ENCODE measurements at places on chromosomes 4 and X.

GRCh38 chrX:50333308-50333707, 128.7 kb downstream of the CCNB3 start:
- no peak for DNase-seq

DNA sequence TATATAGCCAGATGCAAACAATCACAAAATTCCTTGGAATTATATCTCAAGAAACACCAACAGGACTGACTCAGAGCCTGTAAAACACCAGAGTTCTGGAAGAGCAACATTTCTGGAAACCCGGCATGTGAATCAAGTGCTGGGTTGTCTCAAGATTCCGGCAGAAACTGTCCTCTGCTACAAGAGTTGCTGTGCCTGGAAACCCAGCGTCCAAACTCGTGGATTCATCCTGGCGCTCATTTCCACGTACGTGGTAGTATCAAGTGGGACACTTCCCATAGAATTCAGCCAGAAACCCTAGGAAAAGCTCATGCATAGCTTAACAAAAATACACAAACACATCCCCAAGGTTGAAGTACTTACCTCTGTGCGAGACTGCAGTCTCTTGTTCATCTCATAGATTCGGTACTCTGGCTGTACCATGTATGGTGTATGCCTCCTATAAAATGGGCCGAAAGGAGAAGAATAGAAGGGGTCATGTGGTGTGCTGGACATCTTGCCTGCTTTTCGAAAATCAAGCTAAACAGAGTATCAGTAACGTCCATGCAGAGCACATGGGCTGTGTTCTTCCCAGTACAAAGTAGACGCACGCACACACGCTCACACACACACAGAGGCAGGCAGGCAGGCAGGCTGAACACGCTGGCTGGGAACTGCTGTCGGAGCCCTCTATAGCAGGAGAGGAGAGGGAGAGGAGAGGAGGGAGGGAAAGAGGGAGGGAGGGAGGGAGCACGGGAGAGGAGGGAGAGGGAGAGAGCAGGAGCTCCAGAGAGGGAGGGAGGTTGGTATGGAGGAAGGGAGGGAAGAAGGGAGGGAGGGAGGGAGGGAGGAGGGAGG, at the start of gene LDB2:
Gene LDB2, minus strand, starts transcription at position 655 of the 837 bp plus-strand sequence.
- DNase-seq = no peak

DNA sequence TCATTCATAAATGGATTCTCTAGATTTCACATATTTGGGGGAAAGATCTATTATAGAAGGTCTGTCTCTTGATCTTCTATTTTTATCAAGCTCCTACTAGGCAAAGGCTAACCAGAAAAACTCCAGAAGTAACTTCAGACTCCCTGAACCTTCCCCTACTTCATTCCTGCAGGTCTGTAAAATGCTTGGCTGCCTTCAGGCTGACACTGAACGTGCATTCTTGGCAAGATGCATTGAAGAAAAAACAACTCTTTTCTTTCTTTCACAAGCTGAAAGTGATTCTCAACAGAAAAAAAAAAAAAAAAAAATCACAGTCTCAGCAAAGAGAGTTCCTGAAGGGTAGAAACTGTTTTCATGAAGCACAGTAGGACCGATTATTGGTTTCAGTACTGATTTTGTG, 12.7 kb downstream of the OPHN1 start:
- DNase-seq = no peak

DNA sequence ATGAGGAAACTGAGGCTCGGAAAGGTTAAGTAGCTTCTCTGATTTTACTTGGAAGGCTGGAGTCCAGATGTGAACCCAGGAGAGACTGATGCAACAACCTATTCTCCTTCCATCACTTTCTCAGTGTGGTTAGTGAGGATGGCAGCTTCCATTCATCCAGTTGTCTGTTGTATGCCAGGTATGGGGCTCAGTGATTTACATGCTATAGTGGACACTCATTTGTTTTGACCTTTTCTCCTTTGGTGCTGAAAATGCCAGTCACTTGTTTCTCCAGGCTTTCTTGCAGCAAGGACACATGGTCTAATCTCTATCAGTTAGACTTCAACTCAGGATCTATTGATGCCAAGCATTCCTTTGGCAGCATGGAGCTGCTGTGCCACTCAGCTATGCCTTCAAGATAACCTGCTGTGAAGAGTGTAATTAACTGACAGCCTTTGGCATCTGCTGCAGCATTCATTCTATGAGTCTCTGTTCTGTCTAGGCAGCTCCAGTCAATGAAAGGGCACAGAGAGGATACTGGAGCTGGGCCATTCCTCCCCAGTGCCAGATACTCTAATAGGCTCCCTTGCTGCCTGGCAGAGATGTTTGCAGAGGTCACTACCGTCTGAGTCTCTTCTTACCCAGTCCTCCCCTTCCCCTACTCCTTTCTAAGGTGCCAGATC, 11.0 kb upstream of the CWH43 start:
- no peak for DNase-seq

DNA sequence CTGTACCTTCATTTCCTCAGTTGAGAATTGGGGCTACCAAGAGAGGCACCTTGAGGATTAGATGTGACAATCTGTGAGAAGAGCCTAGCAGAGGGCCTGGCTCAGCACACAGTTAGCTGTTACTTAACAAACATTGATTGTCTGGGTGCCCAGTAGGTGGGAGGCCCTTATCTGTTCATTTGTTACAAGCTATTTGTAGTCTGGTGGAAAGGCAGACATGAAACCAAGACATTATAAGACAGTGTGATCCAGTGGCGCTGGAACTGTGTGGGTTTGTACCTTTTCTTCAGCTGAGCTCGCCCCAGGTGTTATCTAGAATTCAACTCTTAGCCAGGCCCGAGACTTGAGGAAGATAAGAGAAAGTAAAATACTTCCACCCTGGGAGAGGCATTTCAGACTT, 16.9 kb downstream of the AKAP4 start:
- DNase-seq = no peak

DNA sequence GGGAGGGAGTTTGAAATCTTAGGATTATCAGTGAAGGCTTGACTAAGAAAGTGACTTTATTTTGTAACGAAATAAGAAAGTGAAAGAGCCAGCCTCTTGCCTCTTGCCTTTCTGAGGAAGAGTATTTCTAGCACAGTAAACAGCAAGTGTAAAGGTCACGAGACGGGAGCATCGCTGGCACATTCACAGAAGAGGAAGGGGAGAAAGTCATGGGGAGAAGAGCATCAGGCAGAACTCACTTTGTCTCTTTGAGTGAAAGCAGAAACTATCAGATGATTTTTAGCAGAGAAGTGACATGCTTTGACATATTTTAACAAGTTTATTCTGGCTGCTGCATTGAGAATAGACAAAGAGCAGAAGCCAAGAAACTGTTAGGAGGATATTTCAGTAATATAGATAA, 313.8 kb downstream of the CAMK2D start:
- DNase-seq = no peak

GRCh38 chr4:145909281-145909715, 29.3 kb downstream of the ZNF827 start:
- no peak for DNase-seq

GRCh38 chrX:68881911-68882310, 53.1 kb downstream of the EFNB1 start:
- DNase-seq = no peak

DNA sequence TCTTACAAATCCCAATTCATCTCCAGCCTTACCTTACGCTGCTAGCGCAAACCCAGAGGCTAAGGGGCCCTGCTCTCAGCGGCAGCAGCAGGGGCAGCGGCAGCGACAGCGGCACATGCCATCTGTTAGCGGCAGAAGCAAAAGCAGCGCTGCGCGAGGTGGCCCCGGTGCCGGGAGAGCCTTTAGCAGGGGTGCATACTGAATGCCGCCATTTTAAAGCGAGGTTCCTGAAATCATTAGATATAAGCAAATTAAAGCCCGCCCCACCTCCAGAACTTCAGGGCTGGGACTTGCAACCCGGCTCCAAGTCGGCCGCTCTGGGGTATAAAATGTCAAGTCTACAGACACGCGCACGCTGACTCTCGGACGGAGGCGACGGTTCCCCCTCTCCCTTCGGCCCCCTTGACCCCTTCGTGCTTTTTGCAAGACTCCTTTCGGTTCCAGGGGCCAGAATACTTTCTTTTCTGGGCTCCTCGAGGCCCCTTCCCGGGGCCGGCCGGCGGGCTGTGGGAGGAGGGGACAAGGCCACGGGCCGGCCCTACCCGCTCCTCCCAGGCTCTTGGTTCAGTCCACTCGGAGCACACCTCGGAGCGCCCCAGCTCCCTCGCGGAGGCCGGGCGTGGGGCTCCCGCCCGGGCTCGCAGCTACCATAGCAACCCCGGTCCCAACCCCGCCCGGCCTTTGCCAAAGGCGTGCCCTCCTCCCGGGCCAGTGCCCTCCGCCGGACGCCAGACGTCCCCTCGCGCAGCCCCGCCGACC, at the start of gene MBNL3:
Gene MBNL3, minus strand, starts transcription at position 220 of the 759 bp plus-strand sequence. CDS start 49,427 bp downstream, outside the sequence.
- peak; percentile 26 for DNase-seq

DNA sequence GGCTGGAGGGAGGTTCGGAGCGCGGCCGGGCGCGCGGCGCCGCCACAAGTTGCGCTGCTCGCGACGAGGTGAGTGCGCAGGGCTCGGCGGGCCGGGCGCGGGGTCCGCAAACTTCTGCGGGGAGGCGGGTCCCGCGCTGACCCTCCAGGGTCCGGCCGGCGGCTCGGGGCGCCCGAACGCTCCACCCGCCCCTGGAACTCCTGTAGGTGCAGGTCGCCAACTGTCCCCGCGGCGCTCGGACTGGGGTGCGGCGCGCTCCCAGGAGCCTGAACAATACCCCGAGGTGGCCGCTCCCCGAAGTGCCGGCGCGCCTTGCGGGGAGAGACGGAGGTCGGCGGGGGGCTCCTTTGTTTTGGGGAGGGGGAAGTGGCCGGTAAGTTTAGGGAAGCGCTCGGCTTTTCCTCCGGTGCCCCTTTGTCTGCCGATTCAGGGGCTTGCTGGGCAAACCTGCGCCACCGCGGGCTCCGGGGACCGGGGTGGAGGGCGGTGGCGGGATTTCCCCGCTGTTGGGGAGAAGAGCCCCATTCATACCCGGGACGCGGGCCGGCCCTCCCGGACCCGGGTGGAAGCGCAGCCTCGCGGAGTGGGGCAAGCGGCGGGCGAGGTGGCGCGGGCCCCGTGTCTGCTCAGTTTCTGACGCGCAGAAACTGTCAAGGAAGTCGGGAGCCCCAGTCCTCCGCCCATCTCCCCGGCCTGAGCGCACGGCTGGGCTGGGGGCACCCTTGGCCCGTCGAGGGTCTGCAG, 694 bp downstream of the TBL1X start:
- no peak for DNase-seq

DNA sequence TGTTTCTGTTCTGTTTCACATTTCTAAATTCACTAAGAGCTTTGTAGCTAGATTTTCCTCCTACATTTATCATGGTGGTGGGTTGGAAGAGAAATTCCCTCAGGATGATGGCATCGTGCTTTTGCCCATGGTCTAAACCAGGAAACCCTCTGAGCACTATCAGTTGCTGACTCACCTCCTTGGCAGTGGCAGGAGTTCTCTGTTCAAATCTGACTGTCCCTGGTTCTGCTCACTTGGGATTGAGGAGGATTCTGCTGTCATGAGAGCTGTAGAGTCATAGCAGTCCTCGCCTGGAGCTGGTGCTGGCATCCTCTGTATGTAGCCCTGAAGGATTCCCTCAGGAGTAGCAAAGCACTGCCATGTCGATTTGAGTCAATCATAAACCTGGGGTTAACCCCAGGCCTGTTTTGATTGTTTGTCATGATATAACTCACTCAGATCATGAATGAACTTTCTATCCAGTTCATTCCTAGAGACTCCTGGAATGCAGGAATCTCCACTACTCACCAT, 9.4 kb downstream of the TEX13A start:
- DNase-seq = no peak

GRCh38 chr4:35463251-35463952, 780.9 kb downstream of the ARAP2 start:
- no peak for DNase-seq

DNA sequence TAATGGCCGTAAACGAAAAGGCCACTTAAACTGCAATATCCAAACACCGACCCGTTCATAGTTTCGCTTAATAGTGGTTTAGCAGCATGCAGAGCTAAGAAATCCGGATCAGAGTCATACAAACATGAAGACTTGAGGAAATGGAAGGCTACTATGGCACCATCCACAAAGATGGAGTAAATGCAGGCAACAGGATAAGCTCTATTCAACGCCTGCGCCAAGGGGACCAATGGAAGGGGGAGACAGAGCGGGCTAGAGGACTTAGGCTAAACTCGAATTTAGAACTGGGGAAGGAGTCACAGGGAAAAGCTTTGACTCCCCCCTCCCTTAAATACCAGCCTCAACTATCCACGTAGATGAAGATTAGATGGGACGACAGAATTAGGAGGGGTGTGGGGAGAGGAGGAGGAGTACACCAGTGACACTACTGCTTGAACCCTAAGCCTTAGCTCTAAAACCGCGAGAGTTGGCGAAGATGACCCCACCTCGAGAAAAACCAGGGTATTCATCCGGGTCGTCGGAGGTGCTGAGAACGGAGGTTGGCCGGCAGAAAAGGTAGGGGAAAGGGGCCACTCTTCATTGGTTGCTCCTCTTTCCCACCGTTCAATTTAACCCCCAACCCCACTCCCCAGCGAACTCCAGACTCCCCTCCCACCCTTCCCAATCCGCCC, 3.5 kb downstream of the HUWE1 start:
- no peak for DNase-seq

DNA sequence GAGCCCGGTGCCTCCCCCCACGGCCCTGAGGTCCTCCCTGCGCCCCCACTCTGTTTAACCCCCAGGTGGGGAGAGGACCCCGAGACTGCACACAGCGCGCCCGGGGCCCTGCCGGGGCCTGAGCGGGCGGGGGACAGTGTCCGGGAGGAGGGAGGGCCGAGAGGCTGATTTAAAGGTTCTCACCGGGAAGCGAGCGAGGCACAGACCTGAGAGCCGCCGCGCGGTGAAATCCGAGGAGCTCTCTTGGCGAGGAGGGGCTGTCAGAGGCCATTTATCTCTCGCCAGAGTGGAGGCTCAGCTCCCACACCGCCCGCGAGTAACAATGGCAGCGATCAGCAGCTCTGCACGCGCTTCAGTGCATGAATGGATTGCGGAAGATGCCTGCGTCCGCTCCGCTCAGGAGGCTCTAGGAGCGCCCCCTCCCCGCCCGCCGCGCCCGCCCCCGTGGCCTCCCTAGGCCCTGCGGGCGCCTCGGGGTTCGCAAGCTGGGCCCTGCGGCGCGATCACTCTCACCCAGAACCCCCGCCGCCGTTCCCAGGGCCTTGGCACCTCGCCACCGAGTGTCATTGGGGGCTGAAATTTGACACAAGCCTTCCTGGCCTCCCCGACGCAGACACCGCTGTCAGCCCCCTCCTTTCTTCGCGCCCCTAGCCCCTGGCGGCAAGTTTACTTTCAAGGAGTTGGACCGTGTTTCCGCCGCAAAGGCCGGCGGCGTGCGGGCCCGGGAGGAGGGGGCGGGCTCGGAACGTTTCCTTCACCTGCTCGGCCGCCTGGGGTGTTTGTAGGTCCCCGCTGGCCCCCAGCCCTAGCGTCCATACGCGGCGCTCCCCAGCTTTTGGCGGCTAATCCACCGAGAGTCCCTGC, 48.7 kb upstream of the BCOR start:
- DNase-seq = no peak

GRCh38 chr4:1964443-1964842, 44.3 kb downstream of the NELFA start:
- no peak for DNase-seq

DNA sequence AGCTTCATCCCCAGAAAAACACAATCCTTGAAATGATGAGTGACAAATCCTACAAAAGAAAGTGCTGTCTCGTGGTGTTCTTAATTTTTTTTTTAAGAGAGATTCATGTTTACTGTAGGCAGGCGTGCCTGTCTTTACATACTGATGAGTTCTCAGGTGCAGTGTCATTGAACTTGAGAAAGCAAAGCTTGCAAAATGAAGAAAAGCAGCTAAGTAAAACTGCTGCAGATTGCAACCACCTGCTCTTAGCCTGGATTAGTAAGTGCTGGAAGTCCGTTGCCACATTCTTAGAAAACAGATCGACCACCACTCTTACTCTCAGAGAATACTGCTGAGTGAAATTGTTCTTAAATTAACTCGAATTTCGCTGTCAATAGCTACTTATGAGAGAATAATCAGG, 854.6 kb downstream of the TRIML1 start:
- no peak for DNase-seq

GRCh38 chrX:72351606-72352334, 46.1 kb upstream of the CITED1 start:
- DNase-seq = no peak

Data from stimulated activated CD4-positive, alpha-beta T cell treated with anti-CD3 and anti-CD28 coated beads, Interleukin-15, amount 100 ng/mL, for 48 hours (primary cell).